Anterior cingulate cortex (tissue), 58 donors: ENCODE measurements at places on chromosomes 7 and 10.

GRCh38 chr7:153354071-153354470, 594.5 kb downstream of the ACTR3B start:
- DNase-seq, result no peak

GRCh38 chr10:103599211-103599610, 105.7 kb downstream of the NEURL1 start:
- no peak for DNase-seq

GRCh38 chr7:136654406-136654805, 214.0 kb upstream of the CHRM2 start:
- no peak for DNase-seq

- DNase-seq, result no peak
Observed at GRCh38 chr7:122315507-122316466, 11.2 kb upstream of the FEZF1 start.

- no peak for DNase-seq
Observed at GRCh38 chr10:103568505-103568904, 75.0 kb downstream of the NEURL1 start.

DNA sequence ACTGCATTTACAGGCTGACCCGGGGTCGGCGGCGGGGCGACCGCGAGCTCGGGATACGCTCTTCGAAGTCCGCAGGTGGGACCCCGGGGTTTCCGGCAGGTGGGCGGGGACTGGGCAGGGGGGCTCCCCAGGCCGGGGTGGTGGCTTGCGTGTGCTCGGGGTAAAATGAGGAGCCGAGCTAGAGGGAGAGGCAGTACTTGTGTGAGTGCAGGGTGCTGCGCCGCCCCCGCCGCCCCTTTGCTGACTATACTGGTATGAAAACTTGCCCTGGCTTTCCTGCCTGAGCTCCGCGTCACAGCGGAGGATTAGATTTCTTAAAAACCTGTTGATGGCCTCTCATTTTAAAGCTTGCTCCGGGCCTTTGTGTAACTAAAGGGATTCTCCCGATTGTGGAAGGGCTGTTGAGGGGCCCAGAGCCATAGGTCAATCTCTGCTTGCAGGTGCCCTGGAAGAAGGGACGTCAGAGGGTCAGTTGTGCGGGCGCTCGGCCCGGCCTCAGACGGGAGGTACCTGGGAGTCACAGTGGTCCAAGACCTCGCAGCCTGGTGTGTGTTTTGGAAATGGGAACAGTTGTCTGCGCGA, 488 bp downstream of the ARMC10 start:
- no peak for DNase-seq
